GM23248 (cell line): ENCODE measurements at places on chromosomes 7 and 10.

- DNase-seq: no peak
These were observed at the start of gene CDK5 for GRCh38 chr7:151057506-151057988. Gene CDK5 (minus strand): TSS chr7:151057897. CDS start chr7:151057848, 49 bp downstream.

- no peak for DNase-seq
These were observed 37.1 kb upstream of the ZNF32 start for GRCh38 chr10:43685744-43686143.

GRCh38 chr10:94608559-94608958, 63.0 kb downstream of the HELLS start:
- DNase-seq: no peak

GRCh38 chr10:103648636-103649532, 155.4 kb downstream of the NEURL1 start:
- DNase-seq: peak; percentile 81

DNA sequence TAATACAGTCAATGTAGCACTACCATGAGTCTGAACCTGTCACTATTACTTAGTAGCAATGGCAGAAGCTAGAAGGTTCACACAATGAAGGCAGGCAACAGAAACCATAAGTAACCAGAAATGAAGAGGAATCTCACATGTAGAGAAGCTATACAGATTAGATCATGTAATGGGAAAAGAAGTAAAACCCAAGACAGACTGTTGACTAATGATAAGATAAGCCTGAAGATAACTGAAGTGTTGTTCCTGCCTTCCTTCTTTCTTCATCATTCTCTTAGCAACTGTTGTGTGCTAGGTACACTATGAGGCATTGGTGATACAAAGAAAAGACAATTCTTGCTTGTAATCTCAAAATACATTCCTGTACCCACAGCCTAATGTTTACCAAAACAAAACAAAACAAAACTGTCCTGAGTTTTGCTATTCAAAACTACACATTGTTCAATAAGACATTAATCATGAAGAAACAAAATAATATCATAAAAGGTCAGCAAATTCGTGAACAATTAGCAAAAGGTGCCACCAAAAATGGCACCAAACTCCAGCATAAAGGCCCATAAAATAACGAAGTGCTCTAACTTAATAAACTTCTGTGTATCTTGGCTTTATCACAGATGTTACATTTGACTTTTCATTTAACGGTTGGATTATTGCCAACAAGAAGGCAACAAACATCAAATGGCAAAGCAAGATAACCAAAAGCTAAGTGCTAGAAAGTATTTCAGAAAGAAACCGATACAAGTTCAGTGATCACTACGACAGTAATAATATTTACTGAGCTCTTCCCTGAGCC, 27.1 kb downstream of the ZNF800 start:
- DNase-seq: no peak

DNA sequence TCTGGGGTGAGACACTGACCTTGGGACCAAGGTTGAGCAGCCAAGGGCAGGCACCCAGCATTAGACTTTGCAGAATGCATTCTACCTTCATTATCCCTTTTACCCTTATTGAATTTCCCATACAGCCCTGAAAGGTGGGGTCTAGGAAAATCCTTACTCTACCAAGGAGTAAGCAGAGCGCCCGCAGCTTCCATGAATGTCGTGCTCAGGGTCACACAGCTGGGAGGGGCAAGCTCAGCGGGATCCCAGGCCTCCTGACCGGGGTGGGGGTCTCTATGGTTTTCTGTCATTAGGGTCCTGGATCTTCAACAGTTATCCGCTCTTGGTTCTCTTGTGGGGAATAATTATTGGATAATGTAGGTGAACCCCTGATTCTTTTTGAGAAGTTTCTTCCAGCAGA, 30.7 kb upstream of the BTBD16 start:
- no peak for DNase-seq

GRCh38 chr10:101562231-101562630, 25.8 kb downstream of the POLL start:
- no peak for DNase-seq

GRCh38 chr7:6438427-6438826, 9.3 kb downstream of the DAGLB start:
- DNase-seq: no peak

GRCh38 chr10:60958892-60959601, 15.1 kb upstream of the RHOBTB1 start:
- peak; percentile 55 for DNase-seq

- no peak for DNase-seq
These were observed 38.3 kb downstream of the PRTFDC1 start for GRCh38 chr10:24914148-24914547.

DNA sequence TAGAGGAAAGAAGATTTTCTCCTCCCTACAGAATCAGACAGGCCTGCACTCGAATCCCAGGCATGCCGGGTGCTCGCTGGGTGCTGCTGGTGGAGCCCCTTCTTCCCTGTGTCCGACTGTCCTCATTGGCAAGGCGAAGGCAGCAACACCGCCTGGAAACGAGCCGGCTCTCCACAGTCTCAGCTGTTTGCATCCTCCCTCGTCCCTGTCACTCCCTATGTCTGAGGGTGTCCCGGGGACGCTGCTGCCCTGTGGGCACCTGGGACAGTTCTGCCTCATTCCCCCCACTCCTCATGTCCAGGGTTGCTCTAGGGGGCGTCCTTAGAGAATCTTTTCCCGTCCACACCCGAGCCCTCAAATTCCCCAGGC, 31.6 kb upstream of the TMEM72 start:
- DNase-seq: no peak

DNA sequence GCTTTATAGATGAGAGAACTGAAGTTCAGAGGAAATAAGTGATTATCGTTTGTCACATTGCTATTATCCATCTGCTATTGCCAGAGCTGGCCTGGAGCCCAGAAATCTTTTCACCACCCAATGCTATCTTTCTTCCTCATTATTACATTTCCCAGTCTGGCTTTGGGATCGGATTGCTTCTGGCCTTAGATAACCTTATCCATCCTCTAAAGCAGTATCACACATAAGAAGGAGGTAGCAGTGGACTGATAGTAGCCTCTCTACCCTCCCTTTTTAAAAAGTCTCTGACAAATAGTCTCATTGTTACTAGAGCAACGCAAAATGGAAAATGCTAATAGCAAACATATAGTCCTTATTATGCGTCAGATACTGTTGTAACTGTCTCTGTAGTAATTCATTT, 1.3 kb upstream of the CLDN12 start:
- peak; percentile 64 for DNase-seq

GRCh38 chr7:43278088-43278644, 165.7 kb downstream of the HECW1 start:
- DNase-seq: peak; percentile 61

DNA sequence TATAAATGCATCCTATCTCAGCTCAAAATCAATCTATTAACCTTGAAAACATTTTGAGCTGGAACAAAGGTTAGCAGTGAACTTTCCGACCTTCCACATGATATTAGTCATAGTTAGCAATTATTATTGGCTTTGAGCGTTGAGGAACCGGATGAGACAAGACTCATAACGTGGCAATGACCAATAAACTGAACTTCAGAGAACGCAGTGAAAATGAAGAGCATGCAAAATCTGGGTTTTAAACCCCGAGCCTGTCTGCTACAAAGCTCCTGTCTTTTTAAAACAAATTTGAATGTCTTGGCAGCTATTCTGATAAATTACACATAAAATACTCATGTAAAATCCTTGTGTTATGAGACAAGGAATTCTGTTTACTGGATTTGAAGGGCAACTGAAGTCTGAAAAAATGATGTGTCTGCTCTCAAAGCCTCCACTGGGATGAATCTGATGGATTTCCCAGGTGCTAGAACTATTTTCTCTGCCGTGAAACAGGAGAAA, 74.7 kb upstream of the ITGB1 start:
- DNase-seq: peak; percentile 83

- no peak for DNase-seq
These were observed 141.7 kb upstream of the COL1A2 start for GRCh38 chr7:94252971-94253370.

GRCh38 chr7:35463751-35464150, 209.9 kb upstream of the TBX20 start:
- DNase-seq: no peak

GRCh38 chr7:35874886-35875285, 74.0 kb downstream of the SEPTIN7 start:
- DNase-seq: peak; percentile 31

DNA sequence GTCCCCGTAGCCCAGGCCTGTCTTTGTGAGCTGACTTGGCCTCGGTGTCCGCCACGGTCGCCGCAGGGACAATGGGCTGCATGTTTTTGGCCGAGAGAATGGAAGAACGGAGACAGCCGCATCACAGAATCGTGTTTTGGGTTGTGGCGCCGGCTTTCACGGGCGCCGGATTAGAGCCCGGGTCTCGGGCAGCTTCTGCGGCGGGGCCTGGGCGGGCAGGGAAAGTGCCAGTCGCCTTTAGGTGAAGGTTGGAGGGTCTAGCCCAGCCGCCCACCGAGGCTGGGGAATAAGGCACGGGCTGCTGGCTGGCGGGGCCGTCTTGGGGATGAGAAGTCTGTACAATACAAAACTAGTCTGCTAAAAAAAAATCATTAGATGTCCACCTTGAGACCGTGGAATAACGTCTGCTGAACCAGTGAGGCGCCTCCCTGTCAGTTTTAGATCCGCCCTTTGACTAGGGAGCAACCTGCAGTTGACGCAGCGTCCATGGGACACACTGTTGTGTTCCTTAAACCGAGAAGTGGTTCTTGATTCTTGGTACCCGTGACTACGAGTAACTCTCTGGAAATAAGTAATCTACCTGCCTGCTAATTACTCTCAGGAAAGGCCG, 577 bp downstream of the DNAJB9 start:
- DNase-seq: peak; percentile 77

- no peak for DNase-seq
These were observed 138.2 kb upstream of the ADO start for GRCh38 chr10:62666275-62666674.

DNA sequence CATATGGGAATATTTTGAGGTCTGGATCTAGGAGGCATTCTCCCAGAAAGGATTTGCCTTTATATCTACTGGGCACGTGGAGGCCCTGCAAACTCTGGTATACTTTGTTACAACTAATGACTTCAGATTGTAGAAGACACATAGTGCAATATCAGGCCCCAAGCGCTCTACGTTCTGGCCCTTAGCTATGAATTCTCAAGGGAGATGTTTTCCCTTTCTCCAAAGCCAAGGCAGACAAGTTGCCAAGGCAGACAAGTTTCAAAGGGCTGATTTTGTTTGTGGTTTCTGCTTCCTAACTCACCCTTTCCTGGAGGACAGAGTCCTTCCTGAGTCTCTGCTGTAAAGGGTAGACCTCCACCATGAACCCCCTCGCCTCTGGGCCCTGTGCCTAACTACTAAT, 99.4 kb upstream of the CTTNBP2 start:
- DNase-seq: no peak

- DNase-seq: no peak
These were observed 121.2 kb downstream of the MLLT10 start for GRCh38 chr10:21655236-21655635.

DNA sequence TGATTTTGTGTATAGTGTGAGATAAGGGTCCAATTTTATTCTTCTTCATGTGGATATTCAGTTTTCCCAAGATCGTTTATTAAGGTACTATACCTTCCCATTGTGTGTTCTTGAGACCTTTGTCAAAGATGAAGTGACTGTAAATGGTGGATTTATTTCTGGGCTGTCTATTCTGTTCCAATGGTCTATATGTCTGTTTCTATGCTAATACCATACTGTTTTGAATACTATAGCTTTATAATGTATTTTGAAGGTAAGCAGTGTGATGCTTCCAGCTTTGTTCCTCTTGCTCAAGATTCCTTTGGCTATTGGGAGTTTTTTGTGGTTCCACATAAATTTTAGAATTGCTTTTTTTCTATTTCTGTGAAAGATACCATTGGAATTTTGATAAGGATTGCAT, 8.7 kb upstream of the VWDE start:
- DNase-seq: no peak

DNA sequence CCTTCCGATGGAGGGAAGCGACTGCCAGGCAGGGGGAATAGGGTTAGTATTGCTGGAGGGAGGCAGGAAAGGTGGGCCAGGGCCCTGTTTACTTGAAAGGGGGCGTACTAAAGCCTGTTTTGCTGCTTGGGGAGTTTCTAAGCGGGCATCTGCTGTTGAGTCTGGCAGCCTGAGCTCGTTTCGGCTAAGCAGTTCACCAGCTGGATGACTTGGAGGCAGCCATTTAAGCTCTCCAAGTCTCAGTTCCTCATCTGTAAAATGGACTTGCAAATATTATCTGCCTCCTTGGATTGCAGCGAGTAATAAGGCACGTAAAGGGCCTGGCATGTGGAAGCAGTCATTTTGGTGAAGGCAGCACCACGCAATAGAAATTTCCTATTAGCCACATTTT, 44.0 kb downstream of the LDB3 start:
- DNase-seq: no peak

DNA sequence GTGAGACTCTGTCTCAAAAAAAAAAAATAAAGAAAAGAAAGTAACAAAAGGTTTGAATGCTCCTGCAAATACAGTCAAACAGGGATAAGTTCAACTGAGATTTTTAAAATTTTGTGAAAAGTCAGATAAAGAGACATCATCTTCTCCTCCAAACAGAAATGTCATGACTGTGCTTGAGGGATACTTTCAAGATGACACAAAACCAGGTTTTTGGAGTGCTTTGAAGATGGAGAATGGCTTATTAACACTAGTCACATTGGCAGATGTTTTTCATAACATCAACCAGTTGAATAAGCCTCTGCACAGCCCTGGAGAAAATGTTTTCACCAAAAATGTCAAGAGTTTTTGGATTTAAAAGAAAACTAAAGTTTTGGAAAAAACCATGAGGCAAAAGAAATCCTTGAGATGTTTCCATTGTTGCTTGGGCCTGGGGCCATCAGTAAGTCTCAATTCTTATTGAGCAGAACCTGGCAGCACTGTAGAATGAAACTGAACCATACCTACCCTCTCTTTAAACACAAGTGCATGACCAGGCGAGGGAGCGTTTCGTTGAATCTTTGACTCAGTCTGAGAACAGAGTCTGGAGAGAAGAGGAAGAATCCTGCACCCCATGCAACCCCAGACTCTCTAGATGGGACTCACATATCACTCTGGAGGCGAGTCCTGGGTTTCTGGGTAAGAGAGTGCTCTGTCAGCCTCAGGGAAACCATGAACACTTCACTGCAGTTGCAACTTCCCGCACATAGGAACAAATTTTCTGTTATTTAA, 37.4 kb upstream of the PRKCQ start:
- DNase-seq: no peak

DNA sequence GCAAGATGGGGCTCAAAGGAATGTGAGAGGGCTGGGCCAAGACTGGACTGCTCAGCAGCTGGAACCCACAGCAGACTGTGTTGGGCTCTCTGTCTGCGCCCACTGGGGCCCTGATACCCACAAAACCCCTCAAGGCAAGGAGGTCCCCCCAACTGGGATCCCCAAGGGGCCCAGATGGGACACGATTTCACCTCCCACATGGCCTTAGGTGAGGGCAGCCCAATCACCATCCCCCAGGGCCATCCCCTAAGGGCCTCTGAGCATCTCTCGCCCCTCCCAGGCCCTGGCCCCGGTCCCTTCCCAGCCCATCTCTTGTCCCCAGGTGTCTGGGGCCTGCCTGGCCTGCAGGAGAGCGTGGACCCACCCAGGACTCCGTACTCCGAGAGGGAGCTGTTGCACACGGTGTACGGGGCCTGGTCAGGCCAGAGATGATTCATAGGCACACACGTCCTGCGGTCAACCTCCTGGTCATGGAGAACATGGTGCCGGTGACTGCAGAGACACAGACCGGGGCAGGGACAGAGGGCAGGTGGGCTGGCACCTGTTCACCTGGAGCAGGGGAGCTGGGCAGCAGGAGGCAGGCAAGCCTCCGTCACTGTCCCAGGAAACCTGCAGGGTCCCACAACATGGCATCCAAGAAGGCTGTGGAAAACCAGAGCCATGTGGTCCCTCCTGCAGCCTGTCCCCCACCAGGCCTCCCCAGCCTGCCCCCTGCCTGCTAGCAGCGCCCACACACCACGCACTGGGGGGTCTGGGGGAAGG, 21.6 kb downstream of the OGDHL start:
- no peak for DNase-seq

- peak; percentile 78 for DNase-seq
These were observed at the start of gene VSTM4 for GRCh38 chr10:49115015-49115795. Gene VSTM4 (minus strand): TSS chr10:49115522. CDS start chr10:49115485, 37 bp downstream.
